Activated CD4-positive, CD25-positive, alpha-beta regulatory T cell treated with anti-CD3 and anti-CD28 coated beads, Interleukin-2, amount 50 U/mL, for 16 hours (primary cell): ENCODE measurements at places on chromosomes 1 and 21.

DNA sequence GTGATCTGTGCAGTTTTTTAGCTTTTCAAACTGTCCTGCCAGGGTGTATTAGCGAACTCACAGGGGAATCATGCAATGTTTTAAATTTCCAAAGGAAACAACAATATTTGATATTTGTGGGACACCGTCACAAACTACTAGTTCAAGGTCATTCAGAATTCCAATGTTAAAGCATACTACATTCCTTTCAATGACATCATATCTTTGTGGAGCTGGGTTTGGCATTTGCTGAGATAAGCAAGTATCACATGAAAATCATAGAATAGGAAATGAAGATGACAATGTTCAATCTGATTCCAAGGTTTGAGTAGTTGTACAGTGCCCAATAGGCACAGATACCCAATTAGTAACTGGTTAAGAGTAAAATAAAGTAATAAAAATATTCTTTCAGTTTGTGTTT lies 35.6 kb downstream of the NUF2 start:
- DNase-seq: no peak

GRCh38 chr1:169146576-169147214 lies 40.2 kb downstream of the ATP1B1 start:
- no peak for DNase-seq

DNA sequence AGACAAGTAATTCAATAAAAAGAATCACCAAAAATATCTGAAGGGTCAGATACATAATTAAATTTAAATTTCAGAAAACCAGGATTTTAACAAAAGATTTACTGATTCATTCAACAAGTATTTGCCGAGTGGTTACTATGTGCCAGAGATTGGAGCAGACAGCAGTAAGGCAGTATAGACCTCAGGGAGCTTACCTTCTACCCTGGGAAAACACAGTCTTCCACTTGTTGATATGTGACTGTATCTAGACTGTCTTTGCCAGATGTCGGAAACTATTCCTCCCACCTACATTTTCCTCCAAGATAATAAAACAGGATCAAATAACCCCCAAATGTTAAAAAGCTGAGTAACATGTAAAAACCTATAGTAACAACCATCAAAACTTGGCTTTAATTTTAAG lies 6.2 kb downstream of the HNRNPR start:
- no peak for DNase-seq

DNA sequence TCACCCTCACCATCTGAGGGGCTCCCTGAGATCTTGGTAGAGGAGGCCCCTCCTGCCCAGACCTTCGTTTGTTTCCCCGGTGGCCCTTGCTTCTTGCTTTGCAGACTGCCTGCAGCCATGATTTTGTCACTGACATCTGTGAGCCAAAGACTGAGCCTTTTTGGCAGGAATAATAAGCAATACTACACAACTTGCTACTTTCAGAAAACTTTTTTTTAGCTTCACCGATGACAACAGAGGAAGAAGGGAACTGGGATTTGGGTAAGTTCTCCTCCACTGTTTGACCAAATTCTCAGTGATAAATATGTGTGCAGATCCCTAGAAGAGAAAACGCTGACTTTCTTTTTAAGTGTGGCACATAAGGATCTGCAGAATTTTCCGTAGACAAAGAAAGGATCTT lies 11.7 kb upstream of the CD101 start:
- no peak for DNase-seq

- no peak for DNase-seq
Measured at GRCh38 chr1:54342288-54342687, 63.9 kb downstream of the SSBP3 start.

DNA sequence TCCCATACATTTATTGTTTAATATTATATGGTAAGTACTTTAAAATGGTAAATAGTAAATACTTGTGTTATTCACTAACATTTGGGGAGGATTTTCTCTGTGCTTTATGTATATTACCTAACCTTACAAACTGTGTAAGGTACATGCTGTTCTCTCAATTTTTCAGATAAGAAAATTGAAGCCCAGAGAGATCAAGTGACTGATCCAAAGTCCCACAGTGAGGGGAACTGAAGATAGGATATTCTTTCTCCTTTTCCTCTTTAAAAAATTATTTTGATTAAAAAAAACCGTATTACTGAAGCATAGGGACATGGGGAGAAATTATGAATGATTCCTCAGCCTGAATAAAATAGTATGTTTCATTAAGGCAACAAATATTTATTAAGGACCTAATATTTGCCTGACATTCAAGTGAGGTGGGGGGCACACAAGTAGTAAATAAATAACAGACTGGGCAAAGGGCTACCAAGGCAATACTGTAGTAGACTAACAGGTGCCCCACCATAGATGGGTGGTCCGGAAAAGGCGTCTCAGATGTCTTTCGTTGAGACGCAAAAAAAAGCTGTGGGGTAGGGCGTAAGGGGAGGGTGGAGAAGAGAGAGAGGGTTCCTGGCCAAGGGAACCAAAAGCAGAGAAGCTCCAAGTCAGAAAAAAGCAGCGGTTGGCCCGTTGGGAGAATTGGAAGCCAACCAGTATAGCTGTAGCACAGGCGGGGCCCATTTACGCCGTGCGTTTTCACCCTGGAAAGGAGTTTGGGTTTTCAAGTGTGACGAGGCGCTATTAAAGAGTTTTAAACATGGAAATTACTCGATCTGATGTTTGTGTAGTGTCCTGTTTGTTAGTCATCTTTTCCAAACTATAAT lies 944 bp upstream of the AGO3 start:
- no peak for DNase-seq

DNA sequence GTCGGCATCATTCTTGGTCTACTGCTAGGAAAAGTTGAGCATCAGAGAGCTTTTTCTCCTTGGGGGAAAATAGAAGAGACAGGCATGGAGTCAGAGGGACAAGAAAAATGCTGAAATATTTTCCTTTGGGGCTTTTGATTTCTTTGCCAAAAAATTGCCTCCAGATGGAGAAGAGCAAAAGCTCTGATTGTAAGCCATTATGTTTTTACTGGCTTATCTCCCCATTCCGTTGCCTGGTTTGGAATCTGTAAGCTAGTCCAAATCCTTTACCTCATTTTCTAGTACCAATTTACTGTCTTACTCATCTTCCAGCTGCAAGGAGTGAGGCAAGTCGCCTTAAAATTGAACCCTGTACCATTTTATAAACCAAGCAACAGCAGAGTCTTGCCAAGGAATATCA lies 23.3 kb upstream of the NBL1 start:
- DNase-seq: no peak

DNA sequence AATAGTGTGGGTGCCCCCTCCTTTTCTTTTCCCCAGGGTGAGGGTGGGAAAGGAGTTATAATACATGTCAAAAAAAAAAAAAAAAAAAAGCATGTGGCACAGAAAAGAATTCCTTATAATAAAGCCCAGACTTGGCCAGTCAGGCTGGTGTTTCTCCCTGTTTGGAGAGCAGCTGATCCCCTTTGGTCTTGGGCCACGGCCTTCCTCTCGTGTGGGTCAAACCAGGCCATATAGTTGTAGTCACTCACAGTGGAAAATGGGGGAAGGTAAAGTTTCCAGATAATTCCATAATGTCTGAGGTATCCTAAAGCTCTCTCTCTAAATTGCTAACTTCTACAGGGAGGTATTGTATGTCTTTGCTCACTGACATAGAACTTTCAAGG lies 22.0 kb downstream of the CLIC6 start:
- no peak for DNase-seq

- DNase-seq: no peak
Measured at GRCh38 chr1:214850432-214851050, 232.0 kb upstream of the KCNK2 start.

GRCh38 chr1:12326986-12327385 lies 97.2 kb downstream of the VPS13D start:
- no peak for DNase-seq

- no peak for DNase-seq
Measured at GRCh38 chr1:32622806-32623681, 27.3 kb downstream of the ZBTB8OS start.

DNA sequence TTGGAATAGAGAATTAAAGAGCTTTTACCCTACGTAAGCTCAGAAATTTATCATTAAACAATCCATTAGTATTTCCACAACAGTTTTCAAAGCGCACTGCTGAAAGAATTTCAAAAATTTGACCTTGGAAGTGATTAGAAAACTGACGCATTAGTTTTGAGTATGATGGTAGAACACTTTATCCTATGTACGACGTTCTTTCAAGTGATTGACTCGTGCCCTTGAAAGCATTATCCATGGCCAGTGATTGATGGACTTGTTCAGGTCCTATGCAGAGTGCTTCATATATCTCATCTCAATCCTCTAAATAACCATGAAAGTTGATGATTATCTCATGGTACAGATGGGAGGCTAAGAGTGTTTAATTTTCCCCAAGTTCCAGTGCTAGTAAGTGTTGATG lies 697.2 kb downstream of the USP25 start:
- no peak for DNase-seq

DNA sequence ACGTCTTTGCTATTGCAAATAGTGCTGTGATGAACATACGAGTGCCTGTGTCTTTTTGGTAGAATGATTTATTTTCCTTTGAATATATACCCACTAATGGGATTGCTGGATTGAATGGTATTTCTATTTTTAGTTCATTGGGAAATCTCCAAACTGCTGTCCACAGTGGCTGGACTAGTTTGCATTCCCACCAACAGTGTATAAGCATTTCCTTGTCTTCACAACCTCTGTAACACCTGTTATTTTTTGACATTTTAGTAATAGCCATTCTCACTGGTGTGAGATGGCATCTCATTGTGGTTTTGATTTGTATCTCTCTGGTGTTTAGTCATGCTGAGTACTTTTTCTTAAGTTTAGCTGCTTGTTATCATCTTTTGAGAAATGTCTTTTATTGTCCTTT lies 215.0 kb downstream of the FMN2 start:
- no peak for DNase-seq

DNA sequence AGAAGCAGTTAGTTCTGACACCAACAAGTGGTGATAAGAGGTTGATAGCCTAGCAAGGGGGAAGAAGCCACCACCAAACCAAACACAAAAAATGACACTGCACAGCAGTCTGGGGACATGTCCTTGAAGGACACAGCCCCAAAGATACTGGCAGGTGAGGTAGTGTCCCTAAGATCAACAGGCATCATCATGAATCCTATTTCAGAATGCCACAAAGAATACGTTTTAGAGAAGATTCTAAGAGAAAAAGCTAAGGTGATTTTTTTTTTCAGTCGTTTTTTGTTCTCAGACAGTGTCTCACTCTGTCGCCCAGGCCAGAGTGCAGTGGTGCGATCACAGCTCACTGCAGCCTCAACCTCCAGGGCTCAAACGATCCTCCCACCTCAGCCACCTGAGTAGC lies 19.6 kb downstream of the MTHFR start:
- no peak for DNase-seq

GRCh38 chr1:90354704-90355103 lies 359.8 kb downstream of the ZNF326 start:
- DNase-seq: no peak

DNA sequence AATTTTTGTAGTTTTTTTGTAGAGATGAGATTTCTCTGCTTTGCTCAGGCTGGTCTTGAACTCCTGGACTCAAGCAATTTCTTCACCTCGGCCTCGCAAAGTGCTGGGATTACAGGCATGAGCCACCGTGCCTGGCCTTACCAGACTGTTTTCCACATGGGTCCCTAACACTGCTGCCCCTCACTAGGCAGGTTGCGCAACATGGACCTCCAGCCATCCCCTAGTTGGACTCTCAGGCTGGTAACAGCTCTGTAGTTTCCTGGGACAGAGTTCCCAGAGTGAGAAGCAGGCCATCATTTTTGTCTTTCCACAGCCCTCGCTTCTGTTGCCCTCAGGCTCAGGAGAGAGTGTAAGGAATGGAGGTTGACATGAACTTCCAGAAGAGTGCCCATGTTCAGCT lies 156.1 kb downstream of the CTH start:
- no peak for DNase-seq

- DNase-seq: no peak
Measured at GRCh38 chr1:202982715-202983430, 15.8 kb upstream of the CYB5R1 start.

DNA sequence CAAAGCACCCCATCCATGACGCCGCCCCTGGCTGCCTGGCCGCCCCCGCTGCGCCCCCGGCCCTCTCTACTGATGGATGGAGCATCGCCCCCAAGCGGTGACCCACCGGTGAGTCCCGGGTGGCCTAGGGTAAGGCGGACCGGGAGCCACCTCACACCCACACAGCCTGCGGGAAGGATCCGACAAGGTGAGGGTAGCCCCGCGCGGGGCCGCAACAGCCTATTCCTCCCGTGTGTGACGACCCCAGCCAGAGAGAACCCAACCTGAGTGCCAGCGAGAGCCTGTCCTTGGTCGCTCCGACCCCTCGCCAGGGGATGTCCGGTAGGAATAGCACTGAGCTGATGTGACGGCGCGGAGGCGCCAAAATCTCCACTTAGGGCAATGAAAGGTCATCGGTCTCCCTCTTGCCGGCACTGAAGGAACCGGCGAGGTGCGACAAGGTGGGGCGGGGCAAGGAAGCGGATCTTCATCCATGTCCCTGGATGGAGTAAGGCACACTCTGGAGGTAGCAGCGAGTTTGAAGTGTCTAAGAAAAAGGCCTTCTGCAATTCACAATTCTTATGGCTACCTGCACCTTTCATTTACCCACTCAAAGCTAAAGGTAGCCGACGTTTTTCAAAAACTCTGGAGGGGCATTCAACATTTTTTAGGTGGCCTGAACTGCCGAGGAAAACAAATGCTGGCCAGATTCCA lies 19.7 kb upstream of the CHIA start:
- no peak for DNase-seq

GRCh38 chr1:242690849-242691609 lies 166.5 kb upstream of the PLD5 start:
- DNase-seq: no peak

GRCh38 chr1:44436401-44437106 lies 31.5 kb downstream of the RNF220 start:
- no peak for DNase-seq

GRCh38 chr21:41641821-41642701 lies 124.8 kb downstream of the RIPK4 start:
- no peak for DNase-seq

DNA sequence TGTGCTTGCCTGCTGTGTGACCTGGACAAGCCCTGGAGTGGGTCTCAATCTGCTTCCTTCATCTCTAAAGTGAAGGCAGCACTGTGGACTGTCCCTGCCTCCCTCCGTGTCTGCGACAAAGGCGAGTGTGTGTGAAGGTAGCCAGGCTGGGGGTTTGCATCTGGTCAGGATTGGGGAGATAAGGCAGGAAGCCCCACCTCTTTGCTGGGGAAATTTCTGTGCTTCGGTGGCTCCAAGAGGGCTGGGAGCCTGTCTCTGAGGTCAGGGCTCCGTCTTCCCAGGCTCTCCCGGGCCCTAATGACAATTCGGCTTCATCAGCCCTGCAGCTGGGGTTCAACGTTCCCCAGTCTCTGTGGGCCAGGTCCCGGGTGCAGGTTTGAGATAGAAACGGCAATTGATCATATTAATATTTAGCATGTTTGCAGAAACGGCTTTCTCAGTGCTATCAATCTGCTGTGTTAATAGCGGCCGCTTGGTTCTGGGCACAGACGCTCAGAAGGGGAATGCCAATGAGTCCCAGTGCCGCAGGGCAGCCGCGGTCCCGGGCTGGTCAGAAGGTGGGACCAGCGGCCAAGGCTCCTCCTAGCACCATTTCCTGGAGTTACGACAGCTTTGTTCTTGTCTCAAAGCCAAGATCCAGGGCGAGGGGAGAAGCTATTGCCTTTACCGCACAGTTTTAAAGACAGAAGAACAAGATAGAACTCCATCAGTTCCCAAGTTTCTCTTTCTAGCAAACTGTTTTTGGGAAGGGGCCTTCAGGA lies 105.7 kb downstream of the PRDM16 start:
- DNase-seq: no peak
